ENCODE measurements at places on chromosomes 1 and 21. TPM values are rescaled to one million over a fixed set of nuclear protein-coding genes. Genes with fewer than 3 reads are reported as not detected.

The TAS1R1 gene
- polyA plus RNA-seq: 0.06 TPM

The FYB2 gene
- polyA plus RNA-seq: 0.09 TPM

The CFHR1 gene
- 0.39 TPM for polyA plus RNA-seq

The PGLYRP4 gene
- polyA plus RNA-seq: 0.10 TPM

The SLC22A15 gene
- 1.5 TPM for polyA plus RNA-seq

The SMIM11 gene
- polyA plus RNA-seq: 3.0 TPM

The COL24A1 gene
- 5.2 TPM for polyA plus RNA-seq

The PLCH2 gene
- polyA plus RNA-seq: 13.4 TPM

The TESK2 gene
- 5.7 TPM for polyA plus RNA-seq

The PHGDH gene
- polyA plus RNA-seq: 166 TPM

The KLHDC8A gene
- 0.28 TPM for polyA plus RNA-seq

The LRRN2 gene
- polyA plus RNA-seq: 1.8 TPM

The BNIPL gene
- polyA plus RNA-seq: 1.9 TPM

The LCE3C gene
- not detected for polyA plus RNA-seq

The MGST3 gene
- 208 TPM for polyA plus RNA-seq

The NBPF9 gene
- 11.0 TPM for polyA plus RNA-seq

The MAP3K21 gene
- polyA plus RNA-seq: 0.44 TPM

The SLAMF9 gene
- not detected for polyA plus RNA-seq

The ODR4 gene
- 11.1 TPM for polyA plus RNA-seq

The SPRR5 gene
- polyA plus RNA-seq: not detected

The CLCA1 gene
- polyA plus RNA-seq: not detected

The LCE1C gene
- not detected for polyA plus RNA-seq

The DMRTB1 gene
- not detected for polyA plus RNA-seq

The ZP4 gene
- not detected for polyA plus RNA-seq

The FCGR3B gene
- polyA plus RNA-seq: 0.67 TPM

The CFAP107 gene
- polyA plus RNA-seq: not detected
